ENCODE measurements at places on chromosomes 7 and 10.
A peak's percentile ranks its signal among the peaks of the same experiment; 100 is the strongest.

GRCh38 chr7:139982927-139983920 is 79.5 kb downstream of the PARP12 start:
- peak; percentile 8 for DNase-seq

GRCh38 chr10:48612236-48612943 is 7.5 kb upstream of the ARHGAP22 start:
- DNase-seq = peak; percentile 72

GRCh38 chr7:69744026-69744425 is 145.8 kb downstream of the AUTS2 start:
- no peak for DNase-seq

- DNase-seq = no peak
Measured at GRCh38 chr10:125076891-125077541, 83.3 kb downstream of the CTBP2 start.

DNA sequence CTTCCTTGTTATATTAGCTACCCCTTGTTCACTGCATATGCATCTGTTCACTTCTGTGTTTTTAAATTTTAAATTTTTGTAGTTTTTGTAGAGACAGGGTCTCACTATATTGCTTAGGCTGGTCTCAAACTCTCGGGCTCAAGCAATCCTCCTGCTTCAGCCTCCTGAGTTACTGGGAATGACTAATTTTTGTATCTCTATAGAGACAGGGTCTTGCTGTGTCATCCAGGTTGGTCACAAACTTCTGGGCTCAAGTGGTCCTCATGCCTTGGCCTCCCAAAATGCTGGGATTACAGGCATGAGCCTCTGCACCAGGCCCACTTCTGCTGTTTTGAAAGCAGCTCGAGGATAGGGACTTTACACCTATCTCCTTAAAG is 64.6 kb downstream of the PRTFDC1 start:
- DNase-seq = no peak

DNA sequence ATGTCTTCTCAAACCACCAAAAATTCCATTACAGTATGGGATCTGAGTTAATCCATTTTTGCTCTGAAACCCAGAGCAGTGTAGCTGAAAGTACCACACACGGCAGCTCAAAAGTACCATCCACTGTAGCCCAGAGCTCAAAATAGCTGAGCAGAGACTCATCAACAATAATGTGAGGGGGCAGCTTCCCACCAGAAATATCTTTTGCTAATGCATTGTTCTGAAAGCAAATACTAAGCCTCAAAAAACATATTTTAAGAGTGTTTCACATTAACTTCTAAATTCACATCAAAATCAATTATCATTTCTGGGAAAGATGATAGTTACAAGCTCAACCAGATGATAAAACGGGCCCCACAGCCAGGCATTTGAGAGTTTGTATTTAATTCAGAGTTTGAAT is 73.7 kb downstream of the ABLIM1 start:
- DNase-seq = no peak

DNA sequence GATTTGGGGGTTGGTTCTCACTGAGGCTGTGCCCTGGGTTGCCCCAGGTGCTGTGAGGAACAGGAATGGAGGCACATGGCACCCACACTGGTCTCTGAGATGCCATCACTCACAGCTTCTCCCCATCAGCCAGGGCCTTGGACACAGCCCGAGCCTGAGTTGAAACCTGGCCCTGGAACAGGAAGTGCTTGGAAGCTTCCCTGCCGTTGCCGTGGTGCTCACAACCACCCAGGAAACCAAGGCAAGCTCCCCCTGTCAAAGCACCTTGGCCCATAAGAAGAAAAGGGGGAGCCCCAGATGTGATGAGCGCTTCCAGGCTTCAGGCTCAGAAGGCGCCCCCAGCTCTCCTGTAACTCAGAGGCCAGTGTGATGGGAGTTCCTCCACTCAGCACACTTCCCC is at the start of gene BTBD16:
TSS of gene BTBD16 (plus strand) at position 221 of the 400 bp plus-strand sequence. CDS start 3,786 bp downstream, outside the sequence.
- DNase-seq = no peak

DNA sequence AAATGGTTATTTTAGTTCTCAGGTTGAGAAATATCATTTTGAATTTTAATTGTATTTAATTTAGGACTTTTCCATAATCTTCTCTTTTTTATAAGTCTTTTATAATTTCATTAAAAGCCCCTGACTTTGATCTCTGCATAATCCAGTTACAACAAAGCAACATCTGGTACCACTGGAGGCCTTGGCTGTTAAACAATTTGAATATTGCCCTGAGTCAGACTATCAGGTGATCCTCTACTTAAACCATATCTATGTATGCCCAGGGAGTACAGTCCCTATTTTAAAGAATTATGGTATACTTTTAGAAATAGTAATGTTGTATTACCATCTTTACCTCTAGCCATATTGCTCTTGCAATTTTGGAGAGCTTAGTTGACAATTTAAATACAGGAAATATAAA is 119.1 kb downstream of the MAGI2 start:
- DNase-seq = peak; percentile 16

DNA sequence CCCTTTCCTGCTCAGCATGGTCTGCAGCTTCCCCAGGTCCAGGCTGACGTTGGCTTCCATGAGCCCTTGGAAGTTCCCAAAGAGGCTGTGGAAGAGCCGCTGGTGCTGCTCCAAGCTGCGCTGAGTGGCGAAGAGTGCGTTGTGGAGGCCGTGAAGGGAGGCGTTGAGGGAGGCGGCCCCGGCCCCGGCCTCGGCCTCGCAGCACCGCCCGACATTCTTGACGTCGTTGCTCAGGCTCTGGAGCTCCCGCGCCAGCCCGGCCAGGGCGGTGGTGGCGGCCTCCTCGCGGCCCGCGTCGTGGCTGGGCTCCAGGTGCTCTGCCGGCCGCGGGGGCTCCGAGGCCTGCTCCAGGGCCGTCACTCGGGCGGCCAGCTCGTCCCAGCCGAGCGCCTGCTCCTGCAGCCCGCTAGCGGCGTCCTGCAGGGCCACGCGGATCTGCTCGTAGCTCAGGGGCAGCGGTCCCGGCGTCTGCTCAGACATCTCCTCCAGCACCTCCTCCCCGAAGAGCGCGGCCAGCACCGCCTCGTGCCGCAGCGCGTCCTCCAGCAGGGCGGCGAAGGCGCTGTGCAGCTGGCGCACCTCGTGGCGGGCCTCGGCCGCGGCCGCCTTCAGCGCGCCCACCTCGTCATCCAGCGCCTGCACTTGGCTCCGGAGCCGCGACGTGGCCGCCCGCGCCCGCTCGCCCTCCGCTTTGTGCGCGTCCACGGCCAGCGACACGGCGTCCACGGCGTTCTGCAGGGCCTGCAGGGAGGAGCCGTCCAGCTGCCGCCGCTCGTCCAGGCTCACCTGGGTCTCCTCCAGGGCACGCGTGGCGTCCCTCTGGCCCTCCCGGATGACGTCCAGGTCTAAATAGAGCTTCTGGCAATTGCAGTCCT is 14.7 kb downstream of the MMRN2 start:
- DNase-seq = peak; percentile 45

GRCh38 chr7:2182461-2182860 is 50.3 kb downstream of the MAD1L1 start:
- DNase-seq = no peak

DNA sequence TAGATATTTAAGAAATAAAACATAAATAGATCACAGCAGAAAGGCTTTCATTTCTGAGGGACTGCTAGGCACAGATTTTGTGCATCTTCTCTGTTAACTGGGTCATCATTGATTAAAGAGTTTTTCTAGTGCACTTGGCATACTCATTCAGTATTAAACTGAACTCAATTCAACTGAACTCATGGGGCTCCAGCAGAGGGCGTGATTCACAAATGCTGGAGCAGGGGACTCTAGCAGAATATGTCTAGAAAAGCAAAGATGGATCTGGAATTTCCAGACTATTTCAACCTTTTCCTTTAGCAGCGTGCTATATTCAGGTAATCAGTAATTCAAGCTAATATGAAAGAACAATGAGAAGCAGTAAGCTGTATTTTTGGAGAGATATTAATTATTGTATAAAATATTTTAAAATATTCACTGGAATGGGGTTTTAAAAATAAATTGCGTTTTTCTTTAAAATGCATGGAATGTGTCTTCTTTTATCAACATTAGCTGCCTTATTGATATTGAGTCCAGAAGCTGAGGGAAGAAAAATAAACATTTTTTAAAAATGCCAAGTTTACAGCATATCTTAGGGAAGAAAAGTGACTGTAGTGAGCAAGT is 296.8 kb upstream of the CACNA2D1 start:
- DNase-seq = peak; percentile 83

DNA sequence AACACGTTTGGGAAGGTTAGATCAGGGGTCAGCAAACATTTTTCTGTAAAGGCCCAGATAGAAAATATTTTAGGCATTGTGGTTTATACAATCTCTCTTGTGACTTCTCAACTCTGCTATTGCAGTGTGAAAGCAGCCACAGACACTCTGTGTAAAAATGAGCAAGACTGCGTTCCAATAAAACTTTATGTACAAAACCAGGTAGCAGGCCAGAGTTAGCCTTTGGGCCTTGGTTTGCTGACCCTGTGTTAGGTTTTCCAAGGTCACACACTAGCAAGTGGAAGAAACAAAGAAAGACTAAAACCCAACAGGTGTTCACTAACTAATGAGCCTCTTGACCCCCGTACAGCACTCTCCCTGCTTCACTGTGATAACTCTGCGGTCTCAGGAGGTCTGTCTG is 14.9 kb upstream of the PAXIP1 start:
- no peak for DNase-seq

- DNase-seq = peak; percentile 39
Measured at GRCh38 chr7:107043921-107044346, 571 bp upstream of the PRKAR2B start.

- DNase-seq = no peak
Measured at GRCh38 chr7:128940494-128941322, 3.0 kb downstream of the IRF5 start.

DNA sequence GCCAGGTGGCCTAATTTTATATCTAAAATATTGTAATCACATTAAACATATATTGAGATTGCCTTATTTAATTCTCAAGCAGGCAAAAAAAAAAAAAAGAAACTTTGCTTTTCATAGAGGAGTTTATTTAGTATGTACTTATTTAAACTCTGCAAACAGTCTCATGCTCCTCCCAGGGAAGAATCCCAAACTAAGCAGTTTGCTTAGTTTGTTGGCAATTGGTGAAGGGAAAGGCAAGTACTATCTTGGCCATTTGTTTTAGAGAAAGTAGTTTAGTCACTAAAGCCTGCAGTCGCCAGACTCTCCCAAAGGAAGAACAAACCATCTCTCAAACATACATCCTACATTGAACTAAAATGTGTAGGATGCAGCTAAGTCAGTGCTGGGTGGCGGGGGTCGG is 226.8 kb downstream of the CDC14C start:
- no peak for DNase-seq

DNA sequence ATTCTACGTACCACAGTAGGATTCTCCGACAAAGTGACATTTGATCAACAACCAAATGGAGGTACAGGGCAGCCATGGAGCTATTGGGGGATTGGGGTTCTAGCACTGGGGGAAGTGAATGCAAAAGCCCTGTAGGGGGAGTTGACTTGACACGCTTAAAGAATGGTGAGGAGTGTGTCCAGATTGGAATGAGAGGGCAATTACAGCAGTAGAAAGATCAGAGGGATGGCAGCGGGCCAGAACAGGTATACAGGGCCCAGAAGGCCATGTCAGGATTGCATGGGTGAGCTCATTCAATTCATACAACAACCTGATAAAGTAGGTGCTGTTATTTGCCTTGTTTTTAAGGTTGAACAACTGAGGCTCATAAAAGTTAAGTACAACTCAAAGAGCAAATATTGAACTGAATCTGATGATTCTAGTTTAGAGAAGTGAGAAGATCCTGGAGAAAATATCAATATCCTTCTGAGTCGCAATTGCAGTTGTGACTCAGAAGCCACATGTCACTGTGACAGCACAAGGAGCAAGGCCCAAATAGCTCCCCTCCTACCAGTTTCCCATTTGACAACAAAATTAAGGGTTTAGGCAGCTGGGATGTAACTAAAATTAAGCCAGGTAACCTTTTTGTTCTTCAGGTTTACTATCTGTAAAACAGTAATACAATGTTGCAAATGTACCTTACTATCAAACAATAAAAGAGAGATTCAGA is 28.0 kb upstream of the CTTNBP2 start:
- no peak for DNase-seq

DNA sequence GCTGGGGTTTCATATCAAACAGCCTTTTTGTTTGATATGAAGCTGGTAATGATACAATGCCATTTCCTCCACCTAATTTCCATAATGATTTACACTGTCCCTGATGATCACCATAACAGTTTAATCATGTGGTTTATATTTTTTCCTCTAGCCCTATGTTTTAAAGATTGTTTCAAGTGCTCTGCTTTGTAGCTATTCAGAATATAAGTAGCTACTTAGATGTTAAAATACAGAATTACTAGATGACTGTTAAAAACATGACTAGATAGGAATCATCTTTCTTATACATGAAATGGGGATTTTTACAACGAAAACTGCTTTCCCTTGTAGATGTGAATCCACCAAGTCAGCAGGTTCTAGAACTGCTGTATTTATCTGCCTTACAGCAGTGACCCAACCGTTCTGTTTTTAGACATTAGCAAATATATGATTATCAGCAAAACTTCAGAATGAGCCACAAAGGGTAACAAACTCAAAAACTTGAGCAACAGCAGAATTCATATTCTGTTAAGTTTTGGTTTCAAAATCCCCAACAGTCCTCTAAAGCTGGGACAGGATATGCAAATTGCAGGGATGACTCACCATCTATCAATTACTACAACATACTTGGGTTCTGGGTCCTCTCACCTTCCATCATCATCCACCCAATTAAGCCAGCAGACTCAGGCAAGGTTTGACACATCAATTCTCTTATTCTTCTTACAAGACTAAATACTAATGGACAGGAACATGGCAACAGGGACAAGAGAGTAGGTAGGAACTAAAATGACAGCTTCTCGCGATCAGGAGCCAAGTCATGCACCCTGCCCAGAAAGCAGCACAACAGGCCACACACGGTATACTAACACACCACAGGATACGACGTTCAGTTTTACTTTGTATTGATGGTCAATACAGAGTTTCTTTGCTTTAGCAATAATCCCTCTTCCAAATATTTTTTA is 83.9 kb downstream of the PIP4K2A start:
- peak; percentile 70 for DNase-seq
